Neuronal stem cell (in vitro differentiated cells): ENCODE measurements at places on chromosomes 5 and 9.

- no peaks in the 10 kb centered on the region for H3K36me3 ChIP-seq
- peaks cover 7% of the 10 kb centered on the region for H3K4me1 ChIP-seq
- H3K27me3 ChIP-seq = no peaks in the 10 kb centered on the region
Measured at GRCh38 chr9:36033788-36034187, 2.9 kb upstream of the RECK start.

DNA sequence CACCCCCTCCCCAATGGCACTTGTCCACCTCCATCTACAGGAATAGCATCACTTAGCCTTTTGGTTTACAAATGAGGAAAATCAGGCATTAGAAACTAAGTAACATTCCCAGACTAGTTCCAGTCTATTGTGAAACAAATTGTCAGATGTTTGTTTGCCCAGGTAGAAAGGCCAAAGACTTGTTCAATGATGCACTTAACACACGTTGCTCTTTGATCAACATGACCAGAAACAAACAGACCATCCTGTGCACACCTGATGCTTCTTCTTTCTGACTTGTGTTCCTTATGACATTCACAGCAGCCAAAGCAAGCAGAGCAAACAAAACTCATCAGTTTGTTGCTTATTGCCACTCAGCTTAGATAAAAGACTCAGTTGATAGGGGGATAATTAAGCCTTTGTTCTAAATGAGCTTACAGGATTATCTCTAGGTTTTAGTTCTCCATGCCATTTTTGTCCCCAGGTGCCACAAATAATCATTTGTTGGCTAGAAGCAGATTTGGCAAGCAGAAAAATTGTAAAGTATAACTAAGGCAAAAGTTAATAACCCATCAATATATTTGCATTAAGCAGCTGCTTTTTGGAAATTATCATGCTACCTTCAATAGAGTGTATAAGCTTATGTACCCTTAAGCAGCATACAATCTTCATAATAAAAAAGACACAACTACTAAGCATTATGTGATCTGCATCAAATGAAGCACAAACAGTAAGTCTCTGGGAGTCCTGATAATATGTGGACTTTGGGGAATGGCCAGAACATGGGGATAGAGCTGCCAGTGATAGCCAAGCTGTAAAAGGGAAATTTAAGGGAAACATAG is 26.3 kb upstream of the FST start:
- no peak overlapping the region for H3K27ac ChIP-seq
- H3K4me1 ChIP-seq = peaks cover 1% of the 10 kb centered on the region
- no peaks in the 10 kb centered on the region for H3K36me3 ChIP-seq

DNA sequence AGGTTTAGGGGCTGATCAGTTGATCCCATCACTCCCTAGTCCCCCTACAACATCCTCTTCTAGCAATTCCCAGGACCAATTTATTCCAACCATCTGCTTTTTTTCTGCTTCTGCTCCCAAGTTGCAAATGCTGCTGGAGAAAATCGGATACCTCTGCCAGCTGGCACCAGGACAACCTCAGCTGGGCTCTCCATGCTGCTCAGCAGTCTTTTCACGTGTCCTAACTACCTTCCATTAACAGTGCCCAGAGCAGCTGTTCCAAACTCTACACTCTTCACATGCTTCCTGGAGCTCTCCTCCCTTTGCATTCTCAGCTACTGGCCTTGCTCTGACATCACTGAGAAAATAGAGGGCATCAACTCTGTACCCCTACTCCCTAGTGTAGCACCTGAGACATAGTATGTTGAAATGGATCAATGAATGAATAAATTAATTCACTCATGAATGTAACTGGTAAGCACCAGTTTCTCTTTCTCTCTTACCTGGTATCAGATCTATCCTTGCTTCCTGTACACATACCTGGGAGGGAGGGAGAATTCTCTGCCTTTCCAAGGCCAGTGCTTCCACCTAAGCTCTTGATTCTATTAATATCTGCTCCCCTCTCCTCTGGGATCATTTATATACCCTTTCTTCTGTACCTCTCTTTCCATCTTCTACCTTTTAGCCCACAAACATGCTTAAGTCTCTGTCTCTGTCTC is 191.0 kb downstream of the RAB3C start:
- no peaks in the 10 kb centered on the region for H3K36me3 ChIP-seq
- H3K27me3 ChIP-seq = no peaks in the 10 kb centered on the region
- no peak overlapping the region for H3K27ac ChIP-seq
- no peak for DNase-seq

DNA sequence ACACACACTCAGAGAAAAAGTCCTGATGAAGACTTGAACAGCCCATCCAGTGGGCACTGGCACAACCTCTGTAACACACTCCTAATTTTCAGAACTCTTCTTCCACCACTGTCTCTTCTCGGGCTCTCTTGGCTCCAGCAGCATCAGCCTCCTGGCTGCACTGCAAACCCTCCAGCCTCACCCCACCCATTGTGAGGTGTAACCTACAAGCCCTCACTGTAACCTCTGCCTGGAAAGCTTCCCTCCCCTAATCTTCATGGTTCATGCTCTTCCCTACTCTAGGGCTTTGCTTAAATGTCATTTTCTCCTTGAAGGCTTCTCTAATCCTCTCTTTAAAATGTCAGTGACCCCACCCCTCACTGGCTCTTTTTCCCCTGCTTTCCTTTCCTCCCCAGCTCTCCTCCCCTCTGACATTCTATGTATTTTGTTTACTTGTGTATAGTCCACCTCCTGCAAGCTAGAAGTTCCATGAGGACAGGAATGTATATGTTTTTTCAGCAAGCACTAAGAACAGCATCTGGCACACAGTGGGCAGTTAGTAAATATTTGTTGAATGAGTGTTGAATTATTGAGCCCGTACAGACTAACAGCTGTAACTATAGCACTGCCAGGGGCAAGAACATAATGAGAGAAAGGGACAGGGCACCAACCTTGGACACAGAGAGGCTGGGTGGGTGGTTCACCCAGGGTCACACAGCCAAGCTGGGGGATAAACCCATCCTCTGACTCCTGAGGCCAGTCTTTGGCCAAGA is 76.4 kb downstream of the ESM1 start:
- peaks cover 3% of the 10 kb centered on the region for H3K27me3 ChIP-seq
- DNase-seq = no peak
- no peak overlapping the region for H3K27ac ChIP-seq
- H3K4me3 ChIP-seq = no peak overlapping the region

- H3K36me3 ChIP-seq = peaks cover 5% of the 10 kb centered on the region
- DNase-seq = no peak
- no peaks in the 10 kb centered on the region for H3K27me3 ChIP-seq
- peaks cover 6% of the 10 kb centered on the region for H3K4me1 ChIP-seq
Measured at GRCh38 chr9:96499257-96499656, 49.3 kb downstream of the HABP4 start.

- no peak overlapping the region for H3K4me3 ChIP-seq
- H3K27me3 ChIP-seq = no peaks in the 10 kb centered on the region
- no peaks in the 10 kb centered on the region for H3K36me3 ChIP-seq
Measured at GRCh38 chr5:35003018-35003957, 44.5 kb downstream of the AGXT2 start.

DNA sequence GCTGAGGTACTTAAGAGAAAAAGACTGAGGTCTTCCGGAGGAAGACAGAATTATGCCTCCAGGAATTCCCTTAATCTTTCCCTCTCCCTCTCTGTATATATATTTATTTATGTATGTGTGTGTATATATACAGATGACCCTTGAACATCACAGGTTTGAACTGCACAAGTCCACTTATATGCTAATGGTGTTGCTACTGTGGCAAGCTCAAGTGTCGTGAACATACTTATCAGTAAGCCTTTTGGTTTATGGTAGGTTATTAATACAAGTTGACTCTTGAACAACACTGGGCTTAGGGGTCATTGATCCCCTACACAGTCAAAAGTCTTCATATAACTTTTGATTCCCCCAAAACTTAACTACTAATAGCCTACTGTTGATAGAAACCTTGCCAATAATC is 106.8 kb downstream of the NUDT12 start:
- no peak for DNase-seq
- H3K4me3 ChIP-seq = no peak overlapping the region
- H3K27ac ChIP-seq = no peak overlapping the region
- no peaks in the 10 kb centered on the region for H3K27me3 ChIP-seq
- no peaks in the 10 kb centered on the region for H3K36me3 ChIP-seq

DNA sequence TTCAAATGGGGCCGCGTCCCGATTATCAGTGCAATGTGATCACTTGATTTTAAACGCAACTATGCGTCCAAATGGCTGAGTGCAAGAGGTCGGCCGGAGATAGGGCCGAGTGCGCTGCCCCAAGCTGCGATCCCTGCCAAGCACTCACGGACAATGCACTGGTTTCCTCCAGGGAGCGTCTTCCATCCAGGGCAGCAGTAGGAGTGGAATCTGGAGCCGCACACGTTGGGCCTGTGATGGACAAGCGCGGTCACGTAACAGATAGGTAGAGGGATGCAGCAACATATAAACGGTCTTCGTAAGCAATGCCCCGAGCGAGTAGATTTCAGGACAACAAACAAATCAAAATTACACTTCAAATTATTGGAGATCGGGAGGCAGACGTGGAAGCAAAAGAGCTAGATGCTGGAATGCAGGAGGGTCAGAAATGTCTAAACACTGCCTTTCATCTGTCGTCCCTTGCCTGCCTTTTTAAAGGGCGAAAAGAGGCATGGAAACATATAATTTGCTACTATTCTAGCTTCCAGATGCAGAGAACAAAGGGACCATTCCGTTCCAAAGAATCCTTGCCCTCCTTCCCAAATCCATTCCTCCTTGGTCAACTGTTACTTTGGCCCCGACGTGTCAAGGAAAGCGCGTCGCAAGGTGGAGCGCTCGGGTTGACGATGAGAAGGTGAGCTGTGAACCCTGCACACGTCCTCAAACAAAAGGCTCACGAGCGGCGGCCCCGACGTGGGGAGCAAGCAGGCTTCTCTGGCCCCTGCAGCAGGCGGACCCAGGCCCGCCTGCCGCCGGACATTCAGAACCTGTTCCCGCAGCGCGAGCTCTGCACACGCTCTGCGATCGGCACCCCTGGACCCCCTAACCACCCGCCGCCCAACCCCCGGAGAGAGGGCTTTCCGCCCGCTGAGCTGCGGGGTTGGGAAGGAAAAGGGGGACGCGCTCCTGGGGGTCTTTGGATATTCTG is 1.5 kb downstream of the FBN2 start:
- H3K36me3 ChIP-seq = peaks cover 2% of the 10 kb centered on the region
- H3K27ac ChIP-seq = peak overlapping the region; percentile 95

DNA sequence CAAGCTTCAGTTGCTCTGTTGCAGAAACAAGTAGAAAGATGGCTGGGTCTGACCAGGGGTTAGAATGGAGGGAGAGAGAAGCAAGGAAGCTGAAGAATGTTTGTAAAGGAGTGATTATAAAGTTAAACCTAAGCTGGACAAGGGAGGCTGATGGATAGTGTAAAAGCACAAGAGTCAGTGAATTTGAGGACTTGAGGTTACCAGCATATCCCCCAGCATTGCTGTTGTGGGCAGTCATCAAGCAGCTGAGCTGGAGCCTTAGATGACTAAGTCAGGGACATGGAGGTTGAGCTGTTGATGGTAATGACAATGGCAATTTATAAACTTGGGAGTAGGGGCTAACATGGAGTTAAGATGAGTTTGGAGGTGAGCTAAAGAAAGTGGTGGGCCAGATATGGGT is 131.5 kb downstream of the ERCC6L2 start:
- DNase-seq = no peak
- H3K27me3 ChIP-seq = no peaks in the 10 kb centered on the region
- no peak overlapping the region for H3K4me3 ChIP-seq
- H3K36me3 ChIP-seq = peaks cover 14% of the 10 kb centered on the region
- H3K27ac ChIP-seq = no peak overlapping the region

- H3K4me1 ChIP-seq = no peaks in the 10 kb centered on the region
- no peak overlapping the region for H3K27ac ChIP-seq
- H3K36me3 ChIP-seq = no peaks in the 10 kb centered on the region
- no peak overlapping the region for H3K4me3 ChIP-seq
Measured at GRCh38 chr5:83608122-83608521, 112.5 kb downstream of the HAPLN1 start.

GRCh38 chr5:133698259-133698554 is 85.9 kb upstream of the FSTL4 start:
- H3K27ac ChIP-seq = no peak overlapping the region
- H3K4me1 ChIP-seq = peaks cover 5% of the 10 kb centered on the region
- DNase-seq = no peak
- no peaks in the 10 kb centered on the region for H3K36me3 ChIP-seq
- H3K27me3 ChIP-seq = no peaks in the 10 kb centered on the region

- H3K27me3 ChIP-seq = no peaks in the 10 kb centered on the region
- no peaks in the 10 kb centered on the region for H3K36me3 ChIP-seq
- H3K4me1 ChIP-seq = no peaks in the 10 kb centered on the region
- no peak for DNase-seq
Measured at GRCh38 chr9:89798547-89799120, 193.8 kb downstream of the GADD45G start.

DNA sequence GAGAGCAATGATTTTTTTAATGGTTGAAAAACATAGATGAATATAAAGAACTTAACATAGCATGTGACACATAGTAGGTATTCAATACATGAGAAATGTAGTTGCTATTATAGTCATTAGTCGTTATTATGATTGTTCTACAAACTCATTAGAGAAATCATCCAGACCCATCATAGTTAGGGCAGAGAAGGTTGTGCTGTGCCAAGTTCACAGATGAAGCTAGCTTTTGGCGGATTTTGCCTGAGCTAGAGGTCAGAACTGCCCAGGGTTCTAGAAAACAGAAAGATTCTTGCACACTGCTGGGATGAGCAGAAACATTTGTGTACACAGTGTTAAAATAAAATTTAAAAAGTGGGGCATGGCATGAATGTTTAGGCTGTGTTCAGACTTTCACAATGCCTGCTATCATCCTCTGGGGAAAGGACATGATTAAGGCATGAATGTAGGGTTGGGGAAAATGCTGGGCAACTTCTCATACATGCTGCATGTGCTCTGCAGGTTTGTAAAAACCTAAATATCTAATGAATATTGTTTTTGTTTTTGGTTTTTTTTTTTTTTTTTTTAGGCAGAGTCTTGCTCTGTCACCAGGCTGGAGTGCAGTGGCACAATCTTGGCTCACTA is 33.3 kb upstream of the RAD23B start:
- DNase-seq = no peak
- no peaks in the 10 kb centered on the region for H3K36me3 ChIP-seq
- no peaks in the 10 kb centered on the region for H3K27me3 ChIP-seq
- no peak overlapping the region for H3K27ac ChIP-seq
- no peak overlapping the region for H3K4me3 ChIP-seq
- H3K4me1 ChIP-seq = peaks cover 9% of the 10 kb centered on the region

DNA sequence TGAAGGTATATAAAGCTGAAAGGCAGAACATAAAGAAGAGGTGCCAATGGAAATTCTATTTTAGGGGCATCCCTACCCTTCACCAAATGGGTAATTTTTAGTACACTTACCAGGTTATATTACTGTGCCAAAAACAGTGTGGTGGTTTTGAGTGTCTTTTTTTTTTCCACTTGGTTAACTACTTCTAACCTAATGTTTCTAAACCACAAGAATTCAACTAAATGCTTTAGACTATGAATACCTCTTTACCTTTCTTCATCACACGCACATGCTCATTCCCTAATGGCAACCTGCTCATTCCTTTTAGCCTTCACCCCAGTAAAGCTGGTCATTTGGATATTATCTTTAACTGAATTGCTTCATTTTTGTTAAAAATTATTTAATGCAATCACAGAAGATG is 215.6 kb downstream of the PIK3R1 start:
- H3K4me3 ChIP-seq = no peak overlapping the region
- peaks cover 2% of the 10 kb centered on the region for H3K36me3 ChIP-seq
- peaks cover 2% of the 10 kb centered on the region for H3K4me1 ChIP-seq
- no peaks in the 10 kb centered on the region for H3K27me3 ChIP-seq
